ENCODE measurements at places on chromosomes 7 and 10. TPM values are rescaled to one million over a fixed set of nuclear protein-coding genes. Genes with fewer than 3 reads are reported as not detected.

- DNase-seq: no peak
Measured at GRCh38 chr10:118362103-118362502, 20.0 kb upstream of the FAM204A start.

Gene PRPS1L1
- total RNA-seq: not detected

DNA sequence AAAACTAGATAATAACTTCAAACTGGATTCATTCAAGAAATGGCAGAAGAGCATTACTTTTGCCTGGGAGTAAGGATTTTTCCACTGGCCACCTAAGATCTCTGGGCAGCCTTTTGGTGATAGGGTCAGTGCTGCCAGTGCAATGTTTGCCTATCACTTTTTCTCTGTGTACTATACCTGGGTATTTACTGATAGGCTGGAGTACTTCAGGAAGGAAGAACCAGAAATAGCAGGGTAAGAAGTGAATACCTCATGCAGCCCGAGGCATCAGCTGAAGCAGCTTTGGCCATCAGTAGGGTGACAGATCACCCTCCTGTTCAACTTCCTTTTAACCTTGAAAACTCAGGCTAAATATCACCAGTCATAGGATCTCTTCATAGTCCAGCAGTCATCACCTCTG is 5.5 kb upstream of the PAPSS2 start:
- no peak for DNase-seq

DNA sequence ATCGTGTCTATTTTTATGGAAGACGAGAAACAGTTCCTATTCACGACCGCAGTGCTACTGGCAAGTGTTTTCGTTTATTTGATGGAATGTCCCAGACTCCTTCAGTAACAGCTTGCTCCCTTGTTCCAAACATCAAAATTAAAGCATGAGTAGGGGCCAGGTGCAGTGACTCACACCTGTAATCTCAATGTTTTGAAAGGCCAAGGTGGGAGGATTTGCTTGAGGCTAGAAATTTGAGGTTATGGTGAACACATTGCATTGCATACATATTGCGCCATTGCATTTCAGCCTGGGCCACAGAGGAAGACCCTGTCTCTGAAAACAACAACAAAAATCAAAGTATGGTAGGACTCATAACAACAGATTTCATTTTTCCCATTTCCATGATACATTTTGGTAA is 22.8 kb downstream of the PTTG1IP2 start:
- no peak for DNase-seq

- DNase-seq: peak; percentile 37
Measured at GRCh38 chr7:158863611-158864506, 7.5 kb downstream of the DYNC2I1 start.

GRCh38 chr10:117226813-117227451 is 14.0 kb upstream of the SLC18A2 start:
- peak; percentile 68 for DNase-seq

Gene OR6B1
- not detected for total RNA-seq

- no peak for DNase-seq
Measured at GRCh38 chr10:33046792-33047191, 88.8 kb upstream of the ITGB1 start.

- no peak for DNase-seq
Measured at GRCh38 chr7:1493571-1493970, 10.6 kb downstream of the INTS1 start.

Gene ABCC2
- 0.57 TPM for total RNA-seq

DNA sequence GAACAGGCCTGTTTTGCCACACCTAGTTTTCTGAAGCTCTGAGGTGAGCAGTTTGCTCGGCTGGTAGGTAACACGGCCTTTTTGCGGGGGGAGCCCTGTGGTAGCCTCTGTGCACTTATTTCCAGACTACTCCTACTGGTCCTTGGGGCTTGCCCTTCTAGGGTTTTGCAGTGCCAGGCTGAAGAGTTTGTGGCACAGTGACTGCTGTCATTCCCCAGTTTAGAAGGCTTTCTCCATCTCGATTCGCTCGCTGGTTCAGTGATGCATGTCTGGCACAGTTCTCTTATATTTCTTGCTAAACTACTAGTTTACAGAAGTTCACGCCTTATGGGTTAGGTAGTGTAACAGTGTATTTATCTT is 711 bp downstream of the KIF20B start:
- DNase-seq: no peak

- no peak for DNase-seq
Measured at GRCh38 chr7:56009695-56010094, 41.5 kb downstream of the PSPH start.

DNA sequence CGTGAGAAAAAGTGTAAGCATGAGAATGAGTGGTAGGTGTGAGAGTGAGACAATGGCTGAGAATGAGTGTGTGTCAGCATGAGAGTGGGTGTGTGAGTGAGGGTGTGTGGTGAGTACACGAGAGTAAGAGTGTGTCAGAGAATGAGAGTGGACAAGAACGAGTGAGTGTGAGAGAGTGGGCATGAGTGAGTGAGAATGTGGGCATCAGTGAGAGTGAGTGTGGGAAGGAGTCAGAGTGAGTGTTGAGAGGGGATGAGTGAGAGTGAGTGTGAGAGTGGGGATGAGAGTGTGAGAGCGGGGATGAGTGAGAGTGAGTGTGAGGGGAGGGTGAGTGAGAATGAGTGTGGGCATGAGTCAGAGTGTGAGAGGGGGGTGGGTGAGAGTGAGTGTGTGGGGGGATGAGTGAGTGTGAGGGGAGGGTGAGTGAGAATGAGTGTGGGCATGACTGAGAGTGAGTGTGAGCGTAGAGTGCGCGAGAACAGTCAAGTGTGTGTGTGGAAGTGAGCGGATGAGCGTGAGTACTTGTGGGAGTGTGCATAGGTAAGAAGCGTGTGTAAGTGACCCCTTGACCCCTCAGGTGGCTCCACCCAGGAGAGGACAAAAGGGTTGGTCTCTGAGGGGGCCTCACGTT is 75.8 kb downstream of the GOLGA7B start:
- DNase-seq: no peak

DNA sequence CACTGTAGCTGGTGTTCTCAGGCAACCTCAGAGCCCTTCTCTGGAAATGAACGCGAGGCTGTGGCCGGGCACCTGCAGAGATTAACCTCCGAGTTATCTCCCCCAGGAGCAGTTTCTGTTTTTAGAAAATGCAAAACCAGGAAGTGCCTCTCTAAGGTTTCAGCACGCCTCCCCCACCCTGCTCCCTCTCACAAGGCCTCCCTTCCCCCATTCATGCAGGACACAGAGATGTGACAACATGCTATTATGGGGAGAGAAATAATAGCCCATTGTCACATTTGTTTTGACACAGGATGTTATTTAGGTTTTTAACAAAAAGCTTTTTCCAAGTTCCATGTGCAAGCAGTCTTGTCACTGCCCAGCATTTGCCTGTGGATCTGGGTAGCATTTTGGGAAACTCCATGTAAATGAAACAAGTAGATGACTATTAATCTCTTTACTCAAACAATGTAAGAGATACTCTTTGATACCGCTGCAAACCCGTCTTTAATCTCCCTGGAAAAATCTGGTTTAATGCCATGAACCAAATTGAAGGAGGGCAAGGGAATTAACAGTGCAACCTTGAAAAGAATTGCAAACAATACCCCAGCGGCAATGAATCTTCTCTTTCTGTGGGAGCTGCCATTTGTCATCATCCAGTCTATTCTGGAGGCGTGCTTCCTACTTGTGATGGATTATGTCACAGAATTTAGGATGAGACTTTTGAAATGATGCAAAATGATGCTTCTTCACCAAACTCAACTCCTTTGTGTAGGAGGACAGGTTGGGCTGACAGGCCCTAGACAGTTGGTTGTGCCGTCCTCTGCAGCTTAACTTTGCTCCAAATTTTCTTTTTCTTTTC is 86.5 kb upstream of the NMT2 start:
- DNase-seq: peak; percentile 41

- no peak for DNase-seq
Measured at GRCh38 chr7:27068259-27068658, 27.5 kb downstream of the HOXA1 start.

GRCh38 chr7:84841809-84842208 is 345.0 kb downstream of the SEMA3D start:
- DNase-seq: no peak

Gene TLL2
- 9.1 TPM for total RNA-seq

Gene CALY
- total RNA-seq: 1.8 TPM
